Retina (tissue), 1 donor: ENCODE measurements at places on chromosomes 1 and 21.

DNA sequence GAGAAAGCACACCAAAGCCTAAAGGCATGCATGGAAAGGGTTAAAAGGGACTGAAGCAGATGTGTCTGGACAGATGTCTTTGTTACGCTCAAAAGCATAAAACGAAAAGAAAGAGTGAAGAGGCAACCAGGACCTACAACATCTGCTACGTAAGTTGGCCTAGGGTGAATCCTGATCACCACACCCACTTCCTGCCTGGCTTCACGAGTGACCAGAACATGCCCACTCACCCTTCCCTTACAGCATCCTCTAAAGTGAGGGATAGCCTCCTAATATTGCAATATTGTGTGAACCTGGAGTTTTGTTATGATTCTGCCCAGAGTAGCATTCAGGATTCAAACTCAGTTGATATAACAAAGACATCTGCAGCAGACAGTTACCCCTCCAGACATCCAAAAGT lies 10.6 kb upstream of the OLIG2 start:
- DNase-seq = no peak

DNA sequence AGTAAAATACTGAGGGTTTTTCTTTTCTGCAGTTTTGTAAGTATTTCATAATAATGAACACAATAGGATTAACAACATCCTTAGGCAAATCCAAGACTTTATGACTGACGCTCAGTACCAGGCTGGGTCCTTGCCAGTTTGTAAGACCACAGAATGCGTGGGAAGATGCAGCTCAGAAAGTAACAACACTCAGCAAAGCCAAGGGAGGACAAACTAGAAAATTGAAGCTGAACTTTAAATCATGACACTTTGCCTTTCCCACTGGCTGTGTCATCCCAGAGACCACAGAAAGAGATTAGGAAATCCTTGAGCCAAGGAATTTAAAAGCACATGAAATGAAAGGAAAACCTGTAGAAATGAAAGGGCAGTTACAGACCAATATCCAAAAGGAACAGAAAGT lies 426.3 kb upstream of the CHRM3 start:
- no peak for DNase-seq

GRCh38 chr1:97192872-97193572 lies 471.4 kb downstream of the PTBP2 start:
- no peak for DNase-seq

DNA sequence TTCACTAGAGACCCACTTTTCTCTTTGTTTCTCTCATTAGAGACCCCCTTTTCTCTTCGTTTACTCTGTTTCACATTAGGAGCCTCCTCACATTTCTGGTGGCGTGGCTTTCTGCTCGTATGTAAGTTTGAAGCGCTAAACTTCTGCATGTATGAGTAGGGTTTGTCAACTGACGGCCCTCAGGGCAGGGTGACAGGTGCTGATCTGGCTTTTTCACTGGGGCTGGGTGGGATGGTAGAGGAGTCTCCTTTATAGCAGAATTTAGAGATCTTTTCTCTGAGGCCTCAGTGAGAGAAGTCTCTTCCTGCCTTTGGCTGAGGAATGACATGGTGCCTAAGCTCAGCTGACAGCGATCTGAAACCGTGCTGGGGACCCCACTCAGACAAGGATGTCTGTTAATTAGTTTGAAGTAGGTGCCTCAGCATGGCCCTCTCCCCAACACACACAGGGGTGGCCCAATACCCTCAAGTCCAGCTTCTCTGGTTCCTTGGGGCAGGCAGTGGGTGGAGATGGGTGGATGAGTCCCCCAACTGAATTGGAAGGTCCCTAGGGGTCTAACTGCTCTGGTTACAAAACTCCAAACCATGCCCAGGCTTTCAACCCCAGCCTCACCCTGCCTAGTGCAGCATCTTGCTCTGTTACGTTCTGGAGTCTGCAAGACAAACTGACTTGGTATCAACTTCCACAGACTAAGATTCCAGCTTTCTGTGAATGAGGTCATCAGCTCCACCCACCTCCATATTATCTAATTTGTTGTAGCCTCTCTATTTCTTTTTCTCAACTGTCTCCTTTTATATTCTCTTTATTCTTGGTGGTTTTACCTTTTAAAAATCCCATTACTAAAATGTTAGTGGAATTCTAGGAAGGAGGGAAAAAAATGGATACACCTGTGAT lies 3.2 kb downstream of the SLC1A7 start:
- DNase-seq = no peak

DNA sequence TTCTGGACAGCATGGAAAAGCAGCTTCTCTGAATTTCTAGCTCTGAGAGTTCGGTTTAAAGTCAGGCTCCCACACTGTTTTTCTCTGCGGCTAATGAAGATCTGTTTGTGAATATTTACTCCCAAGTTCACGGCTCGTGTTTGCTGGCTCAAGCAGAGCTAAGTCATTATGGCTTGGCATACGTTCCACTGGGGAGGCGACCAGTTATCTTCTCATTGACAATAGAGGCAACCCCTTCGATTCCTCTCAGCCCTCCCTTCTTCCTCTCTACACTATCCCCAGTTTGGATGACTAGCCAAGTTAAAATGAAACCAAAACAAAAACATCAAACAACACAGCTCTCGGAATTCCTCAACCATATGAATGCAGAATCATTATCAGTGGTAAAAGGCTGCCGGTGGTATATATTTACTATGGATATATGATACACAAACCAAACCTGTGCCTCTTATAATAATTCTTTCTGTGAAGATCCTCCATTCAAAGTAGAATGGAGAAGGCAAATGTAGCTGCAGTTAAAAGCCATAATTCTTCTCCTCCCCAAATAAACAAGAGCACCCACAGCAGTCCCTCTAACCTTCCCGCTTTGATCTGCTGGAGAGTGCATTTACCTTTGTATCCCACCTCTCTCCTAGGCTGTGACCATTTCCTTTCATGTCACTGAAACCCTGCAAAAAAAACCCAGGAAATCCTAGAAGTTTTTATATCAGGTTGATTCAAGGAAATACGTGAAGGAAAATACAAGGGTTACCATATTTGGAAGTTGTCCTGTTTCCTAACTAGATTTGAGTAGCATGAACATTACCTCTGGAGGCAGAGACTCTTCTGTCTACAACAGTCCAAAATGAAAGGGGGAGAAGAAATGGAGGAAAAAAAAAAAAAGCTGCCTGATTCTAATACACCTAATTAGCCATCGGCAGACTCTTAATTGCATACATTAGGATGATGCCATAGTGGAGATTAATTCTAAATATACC lies 108.3 kb upstream of the USH2A start:
- no peak for DNase-seq

DNA sequence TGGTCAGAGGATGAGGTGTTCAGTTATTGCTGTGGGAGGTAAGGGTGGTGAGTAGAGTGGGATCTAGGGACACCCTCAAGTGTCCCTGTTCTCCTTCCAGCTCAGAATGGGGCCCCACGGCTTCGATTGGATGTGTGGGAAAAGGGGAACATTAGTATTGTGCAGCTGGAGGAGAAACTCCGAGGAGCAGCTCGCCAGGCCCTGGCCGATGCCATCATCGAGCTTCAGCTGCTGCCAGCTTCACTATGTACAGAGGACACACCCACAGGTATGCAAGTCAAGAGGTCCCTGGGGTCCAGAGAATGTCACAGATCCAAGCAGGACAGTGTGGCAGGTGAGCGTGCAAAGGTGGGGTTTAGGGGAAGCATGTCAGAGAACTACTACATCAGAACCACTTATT lies 13.9 kb downstream of the HYI start:
- no peak for DNase-seq

DNA sequence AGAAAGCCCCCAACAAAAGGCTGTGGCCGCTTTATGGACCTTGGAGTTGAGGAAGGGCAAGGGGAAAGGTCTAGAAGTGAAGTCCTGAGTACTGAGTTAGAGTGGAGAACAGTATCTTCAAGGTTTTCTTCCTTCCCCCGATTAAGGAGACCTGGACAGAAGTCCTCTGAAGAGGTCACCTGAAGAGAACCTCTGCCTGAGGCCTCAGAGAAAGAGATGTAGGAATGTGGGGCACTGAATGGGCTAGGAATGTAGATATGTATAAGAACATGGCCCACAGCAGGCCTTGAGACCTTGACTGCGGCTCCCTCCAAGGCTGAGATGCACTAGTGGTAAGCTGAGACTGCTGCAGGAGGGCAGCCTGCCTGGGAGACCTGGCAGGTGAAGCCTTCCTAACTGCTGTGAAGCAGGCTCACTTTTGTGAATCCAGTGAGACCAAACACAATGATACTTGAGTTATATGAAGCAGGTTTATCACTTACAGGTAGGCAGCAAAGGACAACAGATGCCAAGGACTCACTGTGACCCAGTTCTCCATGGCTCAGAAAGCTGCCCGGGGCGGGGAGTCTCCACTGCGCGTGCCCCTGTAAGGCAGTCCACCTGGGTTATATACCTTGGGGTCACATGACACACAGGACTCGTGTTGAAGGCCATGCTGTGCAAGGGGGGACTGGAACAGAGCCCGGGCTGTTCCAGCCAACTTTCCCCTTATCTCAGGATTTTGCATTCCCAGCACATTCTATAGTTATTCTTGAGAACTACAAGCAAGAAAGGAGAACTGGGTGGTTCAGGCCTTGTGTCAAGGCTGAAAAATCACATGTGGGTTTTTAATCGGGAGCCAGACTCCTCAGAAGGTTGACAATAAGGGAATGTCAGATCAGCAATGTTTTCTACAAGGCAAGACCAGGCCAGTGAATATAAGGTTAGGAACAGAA lies 78.8 kb upstream of the PPM1J start:
- DNase-seq = no peak

GRCh38 chr1:210989905-210990304 lies 144.0 kb downstream of the KCNH1 start:
- no peak for DNase-seq

GRCh38 chr1:5220421-5220820 lies 566.0 kb downstream of the AJAP1 start:
- DNase-seq = no peak

- no peak for DNase-seq
These were observed 7.9 kb upstream of the AMPD1 start for GRCh38 chr1:114703242-114703641.

- no peak for DNase-seq
These were observed 6.6 kb downstream of the PEX10 start for GRCh38 chr1:2405588-2406295.

DNA sequence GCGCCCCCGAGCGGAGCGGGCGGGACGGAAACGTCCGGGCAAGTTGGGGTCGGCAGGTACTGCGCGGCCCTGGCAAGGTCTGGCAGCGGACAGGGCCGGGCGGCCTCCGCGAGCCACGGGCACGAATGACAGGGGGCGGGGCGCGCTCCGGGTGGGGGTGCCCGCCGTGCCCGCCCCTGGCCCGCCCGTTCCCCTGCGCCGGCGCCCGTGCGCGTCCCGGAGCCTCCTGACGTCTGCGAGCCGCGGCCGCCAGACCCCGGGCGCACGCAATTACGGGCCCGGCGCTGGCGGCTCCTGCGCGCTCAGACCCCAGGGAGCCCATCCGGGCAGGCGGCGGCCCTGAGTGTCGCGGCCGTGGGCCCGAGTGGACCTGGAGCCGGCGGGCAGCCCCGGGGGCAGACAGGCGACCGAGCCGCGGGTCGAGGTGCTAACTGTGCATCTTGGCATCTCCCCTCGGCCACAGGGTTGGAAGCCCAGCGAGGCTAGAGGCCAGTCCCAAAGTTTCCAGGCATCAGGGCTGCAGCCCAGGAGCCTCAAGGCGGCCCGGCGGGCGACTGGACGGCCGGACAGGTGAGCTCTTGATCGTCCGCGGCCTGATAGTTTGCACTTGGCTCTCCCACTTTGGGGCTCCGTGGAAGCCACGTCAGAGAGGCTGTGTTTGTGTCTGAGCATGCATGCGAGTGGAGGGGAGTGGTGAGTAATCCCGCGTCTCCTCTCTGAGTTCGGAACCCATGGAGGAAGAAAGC lies 918 bp downstream of the MIB2 start:
- peak; percentile 12 for DNase-seq

GRCh38 chr1:231605149-231606100 lies 21.2 kb upstream of the DISC1 start:
- DNase-seq = no peak

- peak; percentile 77 for DNase-seq
These were observed 95.4 kb downstream of the RNF220 start for GRCh38 chr1:44500181-44501046.

DNA sequence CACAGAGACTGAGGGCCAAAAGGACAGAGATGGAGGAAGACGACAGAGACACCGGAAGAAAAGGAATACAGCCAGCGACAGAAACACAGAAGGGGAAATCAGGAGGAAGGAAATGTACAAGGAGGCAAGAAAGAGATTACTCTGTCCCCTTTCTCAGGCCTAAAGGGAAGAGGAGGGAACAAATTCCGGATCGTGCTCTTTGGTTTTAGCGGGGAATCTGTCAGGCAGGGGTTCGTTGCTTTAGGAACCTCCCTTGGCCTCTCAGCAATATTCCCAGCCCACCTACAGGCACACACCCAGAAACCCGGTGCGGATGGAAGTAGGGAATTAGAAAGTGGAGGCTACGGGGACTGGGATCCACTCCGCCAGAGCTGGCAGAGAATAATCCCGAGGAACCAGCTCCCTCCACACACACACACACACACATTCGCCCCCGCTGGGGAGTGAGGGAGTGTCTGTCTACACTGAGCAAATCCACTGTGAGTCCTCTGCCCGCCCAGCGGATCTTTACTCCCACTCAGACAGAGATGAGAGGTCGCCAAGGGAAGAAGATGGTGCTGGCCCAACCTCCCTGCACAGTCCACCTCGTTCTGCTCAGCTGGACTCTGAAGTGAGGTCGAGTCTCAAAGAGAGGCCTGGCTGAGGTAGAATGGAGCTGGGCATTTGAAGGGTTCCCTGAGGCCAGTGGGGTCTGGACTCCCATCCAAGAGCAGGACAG lies 5.7 kb downstream of the TAL1 start:
- peak; percentile 50 for DNase-seq

DNA sequence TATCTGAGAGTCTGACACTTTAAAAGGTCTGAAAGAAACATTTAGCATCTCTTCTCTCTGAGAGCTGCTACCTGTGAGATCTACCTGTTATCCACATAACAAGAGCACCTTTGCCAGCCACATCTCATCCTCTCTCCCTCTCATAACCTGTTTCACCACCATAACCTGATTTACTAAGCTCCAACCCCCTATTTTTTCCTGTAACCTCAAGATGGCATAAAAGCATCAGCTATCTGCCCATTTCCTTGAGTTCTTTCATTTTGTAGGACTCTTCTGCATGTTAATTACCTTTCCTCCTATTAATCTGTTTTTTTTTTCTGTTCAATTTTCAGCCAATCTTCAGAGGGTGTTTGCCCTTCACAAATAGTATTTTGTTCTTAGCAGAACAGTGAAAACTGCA lies 136.5 kb upstream of the KCNK1 start:
- no peak for DNase-seq

DNA sequence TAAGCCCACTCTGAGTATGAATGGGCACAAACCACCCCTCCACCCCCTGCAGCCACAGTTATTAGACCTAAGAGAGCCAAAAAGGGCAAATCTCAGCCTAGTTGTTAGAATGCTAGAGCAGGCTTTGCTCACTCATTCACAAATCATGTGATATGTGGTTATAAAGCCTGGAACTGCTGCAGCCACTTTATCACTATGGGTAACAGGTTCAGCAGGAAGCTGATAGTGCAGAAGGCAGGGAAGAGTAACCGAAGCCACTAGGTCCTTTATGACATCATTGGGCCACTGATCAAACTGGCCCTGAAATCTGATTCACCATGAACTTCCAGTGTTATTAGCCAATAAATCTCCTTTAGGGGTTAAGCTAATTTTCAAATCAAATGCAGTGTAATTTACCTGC lies 134.7 kb downstream of the GRIK1 start:
- no peak for DNase-seq

- DNase-seq = no peak
These were observed 29.3 kb downstream of the ERG start for GRCh38 chr21:38468989-38469388.

- no peak for DNase-seq
These were observed 23.1 kb upstream of the C1orf198 start for GRCh38 chr1:230891413-230891812.

- no peak for DNase-seq
These were observed 423 bp downstream of the URB1 start for GRCh38 chr21:32392299-32392879.
